Cardiac septum (tissue), 1 donor: ENCODE measurements at places on chromosomes 3 and 15. TPM values are rescaled to one million over a fixed set of nuclear protein-coding genes. Genes with fewer than 3 reads are reported as not detected.

The SERINC4 gene
- 0.43 TPM for total RNA-seq

The MME gene
- total RNA-seq, result 3.6 TPM

The CHRM5 gene
- not detected for total RNA-seq

The CCRL2 gene
- 1.3 TPM for total RNA-seq

The SRGAP3 gene
- total RNA-seq, result 10.1 TPM

The ALPK3 gene
- 190 TPM for total RNA-seq

The MYH15 gene
- total RNA-seq, result 0.54 TPM

The MYD88 gene
- 8.5 TPM for total RNA-seq

The ZDHHC19 gene
- 0.24 TPM for total RNA-seq

The MESD gene
- total RNA-seq, result 12.5 TPM
